ENCODE measurements at places on chromosomes 4 and X. TPM values are rescaled to one million over a fixed set of nuclear protein-coding genes. Genes with fewer than 3 reads are reported as not detected.
A peak's percentile ranks its signal among the peaks of the same experiment; 100 is the strongest.

The SCML1 gene
- 16.4 TPM for total RNA-seq

The AMTN gene
- not detected for total RNA-seq

DNA sequence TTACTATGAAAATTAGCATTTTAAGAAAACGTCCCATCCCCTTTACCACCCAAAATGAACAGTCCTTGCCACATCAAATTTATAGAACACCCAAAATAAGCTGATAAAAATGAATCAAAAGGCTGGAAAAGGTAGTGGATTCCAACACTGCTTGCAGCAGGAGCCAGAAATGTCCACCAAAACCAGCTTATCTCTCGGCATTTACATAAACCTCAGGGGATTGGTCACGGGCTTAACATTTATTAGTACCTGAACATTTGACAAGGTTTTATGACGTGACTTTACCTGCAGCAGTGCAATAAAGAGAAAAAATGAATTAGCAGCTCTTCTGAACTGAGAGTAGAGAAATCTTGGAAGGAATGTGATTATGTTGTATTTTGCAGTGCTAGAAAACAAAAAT lies 31.6 kb downstream of the ATP8A1 start:
- no peak for DNase-seq

DNA sequence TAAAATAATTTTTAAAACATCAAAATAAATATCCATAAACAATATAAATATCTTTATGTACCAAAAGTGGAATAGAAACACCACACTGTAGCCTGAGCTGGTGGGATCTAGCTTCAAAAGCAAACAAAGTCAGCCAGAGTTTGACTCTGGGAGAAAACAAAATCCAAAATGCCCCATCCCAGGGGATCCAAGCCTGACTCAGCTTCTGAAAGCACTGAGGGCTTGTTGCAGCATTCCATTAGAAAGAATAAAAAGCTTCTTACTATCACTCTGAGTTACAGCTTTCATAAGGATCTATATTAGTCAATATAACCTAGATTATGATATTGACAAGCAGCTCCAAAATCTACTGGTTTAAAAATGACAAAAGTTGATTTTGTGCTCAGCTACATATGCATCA lies 149.7 kb upstream of the ANKRD50 start:
- no peak for DNase-seq

The CXorf49 gene
- total RNA-seq: not detected

- no peak for DNase-seq
Observed at GRCh38 chr4:30181918-30182317, 538.3 kb upstream of the PCDH7 start.

DNA sequence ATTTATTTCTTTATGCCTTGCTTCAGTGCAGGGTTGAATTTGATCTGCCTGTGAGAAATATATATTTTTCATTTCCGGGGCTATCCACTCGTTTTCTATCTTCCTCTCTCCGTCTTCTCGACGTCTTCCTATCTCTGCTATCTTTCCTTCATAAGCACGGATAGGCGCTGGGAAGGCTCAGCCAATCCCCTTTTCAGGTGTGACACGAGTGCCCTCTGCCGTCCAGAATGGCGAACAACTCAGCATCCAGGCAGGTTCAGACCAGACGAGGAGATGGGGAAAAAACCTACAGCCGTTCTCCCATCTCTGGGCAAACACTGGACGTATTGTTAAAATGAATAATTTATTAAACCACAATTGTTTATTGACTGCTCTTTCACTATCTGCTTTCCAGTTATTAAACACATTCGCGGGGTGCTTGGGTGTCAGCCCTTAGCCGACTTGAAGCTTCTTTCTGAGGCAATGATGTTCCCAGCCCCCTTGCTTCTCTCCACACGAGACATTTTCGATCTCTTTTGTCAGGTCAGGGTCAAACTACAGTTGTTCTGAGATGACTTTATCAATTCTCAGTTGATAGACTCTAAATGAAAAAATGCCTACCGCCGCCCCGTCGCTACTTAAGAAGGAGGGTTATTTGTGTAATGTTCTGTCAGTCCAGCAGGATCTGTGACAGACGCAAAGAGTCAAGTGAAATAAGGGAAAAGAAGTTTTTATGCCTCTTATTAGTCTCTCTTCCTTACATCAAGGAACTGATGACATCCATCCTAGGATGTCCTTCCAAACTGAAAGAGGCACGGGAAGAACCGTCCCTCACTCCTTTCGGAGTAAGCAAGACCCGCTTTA lies 96.3 kb upstream of the NOCT start:
- DNase-seq: peak; percentile 74

The FRG2 gene
- not detected for total RNA-seq

DNA sequence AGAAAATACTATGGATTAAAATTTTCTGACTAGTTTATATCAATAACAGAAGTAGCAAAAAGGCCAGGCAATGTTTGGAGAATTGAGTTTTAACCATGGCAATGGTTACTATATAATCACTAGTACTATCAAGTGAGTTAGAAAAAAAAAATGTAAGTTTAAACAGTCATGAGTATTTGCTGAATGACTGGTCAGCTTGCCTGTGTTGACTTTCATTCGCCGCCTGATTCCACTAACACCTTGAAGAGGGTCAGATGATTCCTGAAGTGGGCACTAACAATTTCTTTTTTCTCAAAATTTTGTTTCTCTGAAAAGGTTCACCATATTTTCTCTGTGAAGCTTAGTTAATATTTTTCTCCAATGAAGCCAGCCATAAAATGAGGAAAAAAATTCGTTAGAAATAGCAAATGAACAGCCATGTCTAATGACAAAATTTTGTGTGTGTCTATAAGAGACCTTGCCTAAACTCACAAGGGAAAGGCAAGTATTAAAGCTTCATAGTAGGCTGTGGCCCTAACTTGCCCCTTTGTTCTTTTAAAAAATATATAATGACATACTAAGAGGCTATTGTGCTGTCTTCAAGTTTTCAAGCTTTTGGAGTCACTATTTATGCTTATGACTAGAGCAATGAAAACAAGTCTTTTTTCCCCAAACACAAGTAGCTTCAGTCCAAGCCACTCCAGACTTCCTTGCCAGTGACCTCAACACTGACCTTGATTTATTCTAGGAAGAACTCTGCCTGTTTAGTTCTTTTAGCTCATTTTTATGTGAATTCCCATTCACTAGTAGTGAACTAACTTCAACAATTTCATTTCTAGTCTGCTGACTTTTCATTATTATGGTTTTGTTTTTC lies 18.4 kb upstream of the FHDC1 start:
- no peak for DNase-seq

GRCh38 chr4:93748373-93749291 lies 79.9 kb upstream of the ATOH1 start:
- DNase-seq: no peak

The UGT2B7 gene
- 15.7 TPM for total RNA-seq
